Diencephalon (tissue), 1 donor: ENCODE measurements at places on chromosomes 12 and 14. TPM values are rescaled to one million over a fixed set of nuclear protein-coding genes. Genes with fewer than 3 reads are reported as not detected.

Gene FOS
- total RNA-seq = 57.0 TPM

Gene SLC25A21
- 2.1 TPM for total RNA-seq

Gene SLC5A8
- total RNA-seq = 0.46 TPM

Gene STAT6
- 8.1 TPM for total RNA-seq

Gene PLEKHG7
- total RNA-seq = not detected

Gene RTL1
- 0.92 TPM for total RNA-seq

Gene DLK1
- total RNA-seq = 1.4 TPM

Gene CCDC196
- total RNA-seq = not detected

Gene JPH4
- 50.3 TPM for total RNA-seq

Gene CLEC4E
- total RNA-seq = not detected

Gene TGFB3
- total RNA-seq = 12.9 TPM

Gene GARIN6
- not detected for total RNA-seq

Gene CLEC4C
- not detected for total RNA-seq

Gene VPS37B
- total RNA-seq = 15.0 TPM

Gene TTC5
- 33.4 TPM for total RNA-seq

Gene BHLHE41
- total RNA-seq = 5.5 TPM

Gene SLC7A8
- total RNA-seq = 14.8 TPM

Gene FOXG1
- 19.8 TPM for total RNA-seq

Gene PGF
- 2.8 TPM for total RNA-seq

Gene CLEC1B
- total RNA-seq = not detected

Gene LRP6
- total RNA-seq = 58.6 TPM

Gene SLC25A47
- not detected for total RNA-seq

Gene SALL2
- total RNA-seq = 30.4 TPM

Gene SLC6A15
- total RNA-seq = 82.8 TPM

Gene RHEBL1
- total RNA-seq = 1.6 TPM

Gene RASAL1
- total RNA-seq = 6.5 TPM

Gene HOTAIR
- total RNA-seq = not detected

Gene EIF2S1
- total RNA-seq = 100 TPM

Gene REP15
- 1.6 TPM for total RNA-seq

Gene GRIN2B
- 97.1 TPM for total RNA-seq

Gene TAS2R8
- 0.69 TPM for total RNA-seq

Gene PLEKHG3
- total RNA-seq = 9.9 TPM

Gene IFNG-AS1
- total RNA-seq = not detected

Gene NTS
- total RNA-seq = 211 TPM

Gene SYNDIG1L
- 32.8 TPM for total RNA-seq

Gene LMNTD1
- total RNA-seq = 4.6 TPM

Gene CD27
- total RNA-seq = 0.46 TPM

Gene OVCH1
- total RNA-seq = 2.1 TPM

Gene CCDC175
- 2.1 TPM for total RNA-seq

Gene TROAP
- total RNA-seq = 6.5 TPM

Gene OR4K14
- total RNA-seq = not detected

Gene HCAR2
- total RNA-seq = 0.23 TPM

Gene PLCZ1
- 2.3 TPM for total RNA-seq

Gene HCAR3
- not detected for total RNA-seq

Gene KERA
- total RNA-seq = 0.23 TPM

Gene TDRD9
- total RNA-seq = 4.4 TPM

Gene SYT1
- total RNA-seq = 235 TPM

Gene ZFYVE1
- total RNA-seq = 16.4 TPM

Gene SLC4A8
- 42.7 TPM for total RNA-seq

Gene CD163L1
- 4.4 TPM for total RNA-seq

Gene MYH6
- under 0.01 TPM for total RNA-seq

Gene MFAP5
- total RNA-seq = not detected

Gene BICDL1
- total RNA-seq = 41.1 TPM

Gene SMCO2
- total RNA-seq = 0.46 TPM

Gene LGMN
- 50.7 TPM for total RNA-seq

Gene NOS1
- 11.8 TPM for total RNA-seq

Gene GPRC5A
- total RNA-seq = 0.23 TPM
